ENCODE measurements at places on chromosomes 12 and 14.

DNA sequence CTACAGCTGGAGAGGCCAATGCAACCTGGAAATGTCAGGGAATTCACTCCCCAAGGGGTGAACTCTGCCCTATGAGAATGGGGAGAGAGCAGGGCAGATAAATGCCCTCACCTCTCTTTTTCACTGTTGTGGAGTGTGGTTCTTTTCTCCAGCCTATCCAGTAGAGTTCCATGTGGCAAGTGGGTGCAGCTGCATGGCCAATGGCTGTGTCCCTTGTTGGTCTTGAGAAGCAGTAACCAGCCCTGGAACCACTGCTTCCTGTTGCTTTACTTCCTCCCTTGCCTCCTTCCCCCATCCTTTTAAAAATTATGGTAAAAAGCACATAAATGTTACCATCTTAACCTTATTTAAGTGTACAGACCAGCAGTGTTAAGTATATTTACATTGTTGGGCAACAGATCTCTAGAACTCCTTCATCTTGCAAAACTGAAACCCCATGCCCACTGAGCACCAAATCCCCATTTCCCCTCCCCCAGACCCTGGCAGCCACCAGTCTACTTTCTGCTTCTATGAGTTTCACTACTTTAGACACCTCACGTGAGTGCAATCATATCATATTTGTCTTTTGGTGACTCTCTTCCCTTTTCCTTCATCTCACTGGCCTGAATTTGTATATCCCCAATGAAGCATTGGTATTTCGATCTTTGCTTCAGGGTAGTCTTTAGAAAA lies 77.0 kb upstream of the GRIP1 start:
- DNase-seq: no peak

GRCh38 chr12:47184813-47185212 lies 105.1 kb upstream of the AMIGO2 start:
- no peak for DNase-seq

DNA sequence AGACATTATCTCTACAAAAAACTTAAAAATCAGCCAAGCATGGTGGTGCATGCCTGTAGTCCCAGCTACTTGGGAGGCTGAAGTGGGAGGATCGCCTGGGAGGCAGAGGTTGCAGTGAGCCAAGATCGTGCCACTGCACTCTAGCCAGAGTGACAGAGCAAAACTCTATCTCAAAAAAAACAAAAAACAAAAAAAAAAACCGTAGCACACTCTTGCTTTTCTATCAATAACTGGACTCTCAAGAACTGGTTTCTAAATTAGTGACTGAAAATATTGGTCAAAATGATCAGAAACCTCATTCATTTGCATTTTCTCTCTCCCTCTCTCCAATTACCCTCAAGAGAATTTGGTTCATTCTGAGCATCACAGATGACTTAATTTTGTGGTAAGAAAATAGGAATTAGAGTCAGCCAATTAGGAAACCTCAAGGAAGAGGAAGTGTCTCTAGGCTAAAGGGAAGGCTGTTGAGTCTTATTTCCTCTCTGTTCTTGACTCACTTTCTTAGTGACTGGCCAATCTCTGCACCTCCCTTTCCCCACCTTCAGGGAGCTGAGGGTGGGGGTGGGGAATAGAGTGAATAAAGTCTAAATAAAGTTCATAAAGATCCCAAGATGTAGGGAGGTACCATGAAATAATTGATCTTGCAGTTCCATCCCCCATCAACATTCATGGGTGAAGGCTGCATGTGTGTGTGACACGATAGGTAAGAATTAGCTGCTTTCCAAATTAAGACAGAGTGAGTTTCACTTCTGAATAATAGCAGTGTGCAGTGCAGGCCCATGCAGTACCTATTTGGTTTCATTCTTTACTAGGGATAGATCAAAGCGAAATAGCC lies 6.8 kb upstream of the PSMA6 start:
- no peak for DNase-seq

- no peak for DNase-seq
These were observed 90.7 kb upstream of the PTPRR start for GRCh38 chr12:71011261-71011660.

- no peak for DNase-seq
These were observed 94.8 kb downstream of the LRP6 start for GRCh38 chr12:12171991-12172511.

- DNase-seq: peak; percentile 57
These were observed 65.1 kb downstream of the PCNX1 start for GRCh38 chr14:70972107-70972976.

GRCh38 chr14:39956372-39956771 lies 524.1 kb upstream of the FBXO33 start:
- no peak for DNase-seq

DNA sequence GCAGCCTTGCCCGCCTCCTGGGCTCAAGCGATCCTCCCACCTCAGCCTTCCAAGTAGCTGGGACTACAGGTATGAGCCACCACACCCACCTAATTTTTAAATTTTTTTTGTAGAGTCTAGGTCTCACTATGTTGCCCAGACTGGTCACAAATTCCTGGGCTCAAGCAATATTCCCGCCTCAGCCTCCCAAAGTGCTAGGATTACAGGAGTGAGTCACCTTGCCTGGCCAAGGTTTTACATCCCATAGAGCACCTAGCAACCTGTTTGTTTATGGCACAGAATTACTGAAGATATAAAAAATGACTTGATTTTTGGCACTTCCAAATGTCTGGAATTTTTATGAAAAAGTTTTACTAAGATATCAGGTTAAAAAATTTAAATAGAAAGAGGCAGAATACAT lies 16.5 kb downstream of the MYO1A start:
- DNase-seq: no peak

DNA sequence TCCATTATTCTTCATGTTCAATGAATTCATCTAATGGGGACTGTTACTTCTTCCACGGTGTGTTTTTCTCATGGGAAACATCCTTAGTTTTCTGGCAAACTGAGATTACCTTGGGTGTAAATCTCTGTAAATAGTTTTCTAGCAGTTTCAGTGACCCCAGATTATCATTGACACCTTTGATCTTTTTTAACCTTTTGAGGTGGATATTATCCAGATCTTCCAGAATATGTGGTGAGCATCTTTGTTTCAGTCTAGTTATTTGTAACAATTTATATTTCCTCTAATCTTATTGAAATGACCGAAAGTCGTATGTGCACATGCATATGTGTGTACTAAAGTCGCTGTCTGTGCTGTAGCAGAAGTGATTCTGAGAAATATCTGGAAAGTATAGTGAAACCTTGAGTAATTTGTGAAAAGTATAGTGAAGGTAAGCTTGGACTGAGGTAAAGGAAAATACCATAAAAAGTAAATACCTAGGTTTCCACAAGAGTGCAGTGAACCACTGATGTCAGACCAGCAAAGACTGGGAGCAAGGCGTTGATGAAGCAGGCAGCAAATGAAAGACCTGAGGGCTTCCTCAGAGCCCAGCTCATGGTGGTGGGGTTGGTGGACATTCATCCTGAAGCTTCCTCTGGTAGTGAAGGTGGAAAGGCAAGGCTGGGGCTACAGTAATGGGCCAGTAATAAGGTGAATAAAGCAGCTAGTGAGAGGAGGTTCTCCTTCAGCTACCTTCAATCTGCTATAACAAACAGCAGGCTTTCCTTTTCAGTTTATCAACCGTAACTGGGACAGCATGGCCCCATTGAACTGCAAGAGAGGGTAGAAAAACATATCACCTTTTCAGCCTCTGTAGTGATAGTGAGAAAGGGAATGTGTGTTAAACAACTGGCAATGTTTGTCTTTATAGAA lies 480.2 kb upstream of the FBXO33 start:
- DNase-seq: no peak

DNA sequence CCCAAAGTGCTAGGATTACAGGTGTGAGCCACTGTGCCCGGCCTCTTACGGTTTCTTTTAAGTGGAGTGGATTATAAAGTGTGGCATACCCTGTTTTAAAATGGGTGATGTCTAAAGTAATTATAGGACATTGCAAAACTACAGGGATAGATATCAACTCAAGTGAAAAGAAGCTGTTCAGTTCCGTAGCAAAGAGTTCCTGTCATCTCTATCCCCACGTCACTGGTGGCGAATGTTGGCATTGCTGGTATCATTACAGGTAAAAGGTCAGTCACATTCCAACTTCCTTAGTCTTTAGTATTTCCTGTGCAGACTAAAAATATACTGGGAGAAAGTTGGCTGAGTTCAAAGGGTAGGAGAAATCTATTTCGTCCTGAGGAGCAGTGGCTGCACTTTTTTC lies 95.6 kb upstream of the SLC38A2 start:
- no peak for DNase-seq

- no peak for DNase-seq
These were observed 175.3 kb downstream of the KIF26A start for GRCh38 chr14:104313674-104314073.

GRCh38 chr14:89242652-89243279 lies 174.3 kb downstream of the FOXN3 start:
- no peak for DNase-seq

- no peak for DNase-seq
These were observed 37.6 kb downstream of the MUCL1 start for GRCh38 chr12:54891717-54892478.

Data from T-helper 22 cell (primary cell).